ENCODE measurements at places on chromosomes 12 and 14.

GRCh38 chr12:12502815-12503151 is 59.9 kb downstream of the DUSP16 start:
- DNase-seq = no peak

DNA sequence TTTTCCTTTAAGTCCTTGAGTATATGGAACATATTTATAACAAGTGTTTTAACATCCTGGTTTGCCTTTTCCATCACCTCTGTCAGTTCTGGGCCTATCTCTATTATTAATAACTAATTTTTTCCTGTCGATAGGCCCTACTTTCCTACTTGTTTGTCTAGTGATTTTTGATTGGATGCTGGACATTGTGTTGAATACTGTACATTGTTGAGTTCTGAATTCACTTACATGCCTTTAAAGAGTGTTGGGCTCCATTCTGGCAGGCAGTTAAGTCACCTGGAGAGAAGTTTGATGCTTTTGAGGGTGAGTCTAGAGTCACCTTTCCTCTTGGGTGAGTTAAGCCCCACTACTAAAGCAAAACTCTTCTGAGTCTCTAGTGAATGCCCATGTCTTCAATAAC is 77.5 kb upstream of the C14orf180 start:
- no peak for DNase-seq

GRCh38 chr12:22627371-22627770 is 2.4 kb downstream of the ETNK1 start:
- DNase-seq = no peak

- DNase-seq = no peak
Observed at GRCh38 chr14:63712123-63712522, 15.7 kb downstream of the SGPP1 start.

GRCh38 chr12:75714462-75715322 is 203.3 kb upstream of the KRR1 start:
- no peak for DNase-seq

GRCh38 chr14:55302367-55303124 is 31.3 kb downstream of the FBXO34 start:
- peak; percentile 24 for DNase-seq

DNA sequence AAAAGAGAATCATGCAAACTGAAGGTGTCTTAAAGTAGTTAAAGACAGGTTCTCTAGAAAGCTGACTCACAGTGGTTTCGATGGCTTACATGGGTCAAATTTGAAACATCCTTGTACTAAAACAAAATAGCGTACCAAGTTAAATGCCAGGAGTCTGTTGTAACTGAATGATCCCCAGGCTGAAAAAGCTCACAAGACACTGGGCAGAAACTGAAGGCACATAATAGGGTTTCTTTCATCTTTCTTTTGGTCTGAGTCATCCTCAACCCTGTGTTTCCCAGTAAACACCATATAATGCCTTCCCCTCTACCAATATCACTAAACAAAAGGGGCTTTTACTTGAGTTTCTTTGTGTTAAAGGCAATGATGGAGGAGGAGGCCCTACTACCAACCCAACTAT is 12.8 kb downstream of the ZFYVE1 start:
- DNase-seq = no peak

Measured in hematopoietic multipotent progenitor cell treated with erythropoietin and hydrocortisone succinate and interleukin-3 and kit ligand, for 8 days (in vitro differentiated cells).